ENCODE measurements at places on chromosomes 7 and 10. TPM values are rescaled to one million over a fixed set of nuclear protein-coding genes. Genes with fewer than 3 reads are reported as not detected.

PNLIPRP2 gene
- total RNA-seq, result not detected

DNA sequence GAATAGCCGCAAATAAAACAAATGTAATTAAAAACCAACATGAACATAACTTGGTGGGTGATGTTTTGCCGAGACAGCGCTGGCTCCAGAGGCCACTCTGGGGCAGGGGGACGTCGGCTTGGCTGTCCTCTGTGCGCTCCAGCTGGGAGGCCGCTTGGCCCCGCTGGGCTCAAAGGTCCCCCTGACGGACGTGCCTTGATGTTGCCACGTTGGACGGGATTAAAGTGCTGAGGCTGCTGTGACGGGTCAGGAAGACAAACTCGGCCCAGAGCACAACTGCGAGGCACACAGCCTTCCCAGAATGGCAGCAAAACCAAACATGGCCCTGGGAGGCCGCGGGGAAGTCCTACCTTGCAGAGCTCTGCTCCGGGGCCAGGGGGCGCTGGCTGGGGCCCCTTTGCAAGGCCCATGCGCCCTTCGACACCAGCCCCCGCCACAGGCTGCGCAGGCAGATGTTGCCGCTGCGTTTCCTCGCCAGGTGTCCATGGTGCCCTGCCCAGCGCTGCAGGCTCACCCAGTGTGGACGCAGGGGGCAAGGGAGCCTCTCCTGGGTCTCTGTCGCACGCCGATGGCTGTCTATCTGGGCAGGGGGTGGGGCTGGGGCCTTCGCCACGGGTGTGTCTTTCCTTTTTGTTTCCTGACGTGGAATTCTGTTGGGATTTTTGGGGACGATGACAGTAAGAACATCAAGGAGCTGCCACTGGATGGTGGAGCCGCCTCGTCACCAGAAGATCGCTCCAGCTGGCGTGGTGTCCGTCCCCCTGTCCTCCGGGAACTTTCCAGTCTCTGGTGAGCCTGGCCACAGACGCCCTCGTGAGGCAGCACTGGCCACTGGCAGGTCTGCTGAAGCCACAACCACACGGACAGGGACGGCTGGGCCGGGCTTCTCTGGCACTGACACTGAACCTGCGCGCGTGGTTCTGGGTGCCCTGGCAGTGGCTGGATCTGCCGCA, 99.6 kb upstream of the DIP2C start:
- DNase-seq, result peak; percentile 76

CTBP2 gene
- total RNA-seq, result 132 TPM

GRCh38 chr10:91227576-91227975, 7.1 kb downstream of the PCGF5 start:
- no peak for DNase-seq

GRCh38 chr10:45387096-45387893, 13.3 kb downstream of the ALOX5 start:
- DNase-seq, result no peak

DNA sequence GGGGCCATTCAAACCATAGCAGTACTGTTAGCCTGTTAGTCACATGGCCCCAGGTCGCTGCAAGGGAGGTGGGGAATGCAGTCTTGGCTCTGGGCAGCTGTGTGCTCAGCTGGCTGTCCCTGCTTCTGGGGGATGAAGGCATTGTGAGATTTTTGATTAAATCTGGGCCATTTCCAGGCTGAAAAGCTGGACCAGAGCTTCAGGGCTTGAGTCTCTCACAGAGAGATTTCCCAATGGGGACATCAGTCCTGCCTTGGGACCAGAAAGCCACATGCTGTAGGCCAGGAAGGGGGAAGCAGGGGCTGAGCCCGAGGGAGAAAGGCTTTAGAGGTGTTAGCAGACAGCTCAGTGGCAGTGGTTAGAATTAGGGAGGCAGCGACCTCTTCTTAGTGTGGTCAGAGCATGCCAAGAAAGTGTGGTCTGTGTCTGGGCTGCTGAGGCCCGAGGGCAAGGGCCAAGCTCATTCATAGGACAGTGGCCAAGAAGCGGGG, 33.6 kb downstream of the PALD1 start:
- DNase-seq, result no peak

DNA sequence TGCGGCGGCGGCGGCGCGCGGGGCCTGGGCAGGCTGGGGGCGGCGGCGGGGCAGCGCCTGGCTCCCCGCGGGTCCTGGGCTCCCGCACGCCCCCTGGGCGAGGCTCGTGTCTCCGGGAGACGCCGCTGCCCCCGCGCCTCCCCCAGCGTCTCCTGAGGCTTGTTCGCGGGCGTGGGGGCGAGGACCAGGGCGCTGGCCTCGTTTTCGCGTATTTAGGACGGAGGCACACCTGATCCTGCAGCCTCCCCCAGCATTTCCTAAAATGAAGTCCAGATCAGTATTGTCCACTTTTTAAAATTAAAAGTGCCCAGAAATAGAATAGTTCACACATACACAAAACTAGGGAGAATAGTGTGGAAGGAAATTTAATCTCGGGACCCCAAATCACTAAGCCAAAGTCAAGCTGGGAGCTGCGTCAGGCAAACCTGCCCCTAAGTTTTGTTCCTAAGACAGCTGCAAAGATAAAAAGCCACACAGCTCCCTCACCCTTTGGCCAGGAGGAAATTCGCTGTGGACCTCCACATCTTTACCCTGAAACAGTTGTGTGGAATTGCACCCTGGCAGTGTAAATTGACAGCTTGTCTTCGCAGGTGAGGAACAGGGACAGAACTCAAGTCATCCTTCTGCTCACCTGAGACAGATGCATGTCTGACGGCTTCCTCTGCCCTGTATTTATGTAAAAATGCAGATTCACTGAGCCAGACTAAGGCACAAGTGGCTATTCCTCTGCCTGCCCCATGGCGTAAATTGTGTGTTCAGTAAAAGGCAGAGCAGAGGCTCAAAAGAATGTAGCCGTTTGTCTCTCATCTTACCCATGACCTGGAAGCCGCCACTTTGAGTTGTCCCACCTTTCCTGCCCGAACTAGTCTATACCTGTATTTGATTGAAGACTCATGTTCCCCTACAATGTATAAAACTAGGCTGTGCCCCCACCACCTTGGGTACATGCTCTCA, 740 bp downstream of the GALNT11 start:
- no peak for DNase-seq

DNA sequence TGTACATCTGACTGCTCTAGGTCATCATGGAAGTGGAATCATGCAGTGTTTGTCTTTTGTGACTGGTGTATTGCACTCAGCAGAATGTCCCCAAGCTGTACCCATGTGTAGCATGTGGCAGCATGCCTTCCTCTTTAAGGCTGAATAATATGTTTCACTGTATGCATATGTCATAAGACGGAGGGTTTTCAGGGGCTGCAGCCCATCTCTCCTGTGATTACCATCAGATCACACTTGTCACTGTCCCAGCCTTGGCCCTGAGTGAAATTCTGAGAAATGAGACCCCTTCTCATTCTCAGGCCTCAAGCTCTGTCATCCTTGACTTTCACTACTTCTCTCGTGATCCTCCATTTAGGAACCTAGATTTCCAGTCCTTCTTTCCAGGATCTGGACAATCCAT, 50.0 kb downstream of the CPXM2 start:
- DNase-seq, result no peak

GRCh38 chr10:4651404-4652037, 174.5 kb upstream of the AKR1E2 start:
- no peak for DNase-seq

PLXDC2 gene
- 91.0 TPM for total RNA-seq

GRCh38 chr10:118342638-118343020, 505 bp upstream of the FAM204A start:
- DNase-seq, result peak; percentile 2

- DNase-seq, result peak; percentile 42
Observed at GRCh38 chr7:149770728-149771636, 2.4 kb downstream of the ZNF467 start.

DNA sequence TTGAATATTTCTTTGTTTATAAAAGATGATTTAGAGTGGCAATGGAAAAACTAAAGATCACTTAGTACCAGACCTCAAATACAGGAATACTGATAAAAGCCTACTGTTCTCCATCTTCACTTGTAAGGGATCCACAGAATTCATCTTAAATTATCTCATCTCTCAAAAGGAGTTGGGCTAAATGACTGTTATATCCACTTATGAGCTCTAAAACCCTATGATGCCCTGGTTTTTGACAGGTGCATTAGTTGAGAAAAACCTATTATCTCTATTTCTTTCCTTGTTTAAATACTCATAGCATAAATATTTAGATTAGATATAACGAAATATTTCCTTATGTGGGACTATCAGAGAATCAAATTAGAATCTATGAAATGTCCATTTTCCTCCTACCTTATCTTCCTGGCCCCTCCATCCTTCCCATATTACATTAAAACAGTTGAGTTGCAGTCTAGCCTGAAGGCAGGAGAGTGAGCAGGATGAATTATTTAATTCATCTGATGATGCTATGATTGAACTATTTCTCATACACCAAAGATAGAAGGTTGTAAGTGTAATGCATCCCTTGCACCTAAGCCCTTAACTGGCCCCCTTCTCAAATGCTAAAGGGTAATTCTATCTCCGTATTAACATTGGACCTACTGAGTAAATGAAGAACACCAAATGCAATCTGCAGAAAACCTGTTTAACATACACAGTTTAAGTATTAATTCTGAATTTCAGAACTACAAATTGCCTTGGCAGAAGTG, 29.7 kb downstream of the PPP3CB start:
- DNase-seq, result no peak

DNA sequence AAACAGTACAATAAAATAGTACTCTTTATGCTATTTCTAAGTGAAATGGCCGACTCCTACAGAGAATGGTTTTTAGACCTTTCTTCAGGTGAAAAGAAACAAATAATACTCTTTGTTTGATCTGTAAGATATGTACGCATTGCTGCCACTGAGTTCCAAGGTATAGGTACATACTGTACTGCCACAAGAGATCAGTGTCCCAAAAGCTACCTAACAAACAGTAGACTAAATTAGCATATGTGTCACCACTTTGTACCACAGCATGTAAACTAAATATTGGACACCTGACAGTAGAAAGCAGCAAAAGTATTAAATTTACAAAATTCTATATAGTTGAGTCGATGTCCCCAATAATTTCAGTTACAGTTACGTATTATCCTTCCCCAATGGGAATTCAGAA, 14.4 kb downstream of the MTPN start:
- no peak for DNase-seq

DNA sequence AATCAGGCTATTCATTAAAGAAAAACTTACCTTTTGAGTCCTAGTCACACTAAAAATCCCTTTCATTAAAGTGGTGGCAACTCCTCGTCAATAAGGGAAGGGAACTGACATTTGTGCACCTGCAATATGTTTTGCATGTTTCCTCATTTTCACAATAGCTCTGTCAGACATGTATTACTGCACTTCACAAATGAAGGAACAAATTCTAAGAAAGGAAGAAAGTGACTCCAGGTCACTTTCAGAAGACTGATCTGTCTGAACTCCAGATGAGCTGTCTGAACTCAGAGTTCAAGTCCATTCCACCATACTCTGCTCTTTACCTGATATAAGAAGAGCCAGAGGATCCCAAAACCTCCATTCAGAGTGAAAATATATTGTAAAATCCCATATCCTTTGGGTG, 50.3 kb upstream of the GSAP start:
- no peak for DNase-seq

All from thyroid gland (tissue), 4 donors.